ENCODE measurements at places on chromosomes 7 and 10. TPM values are rescaled to one million over a fixed set of nuclear protein-coding genes. Genes with fewer than 3 reads are reported as not detected.
A peak's percentile ranks its signal among the peaks of the same experiment; 100 is the strongest.

The FAM131B gene
- total RNA-seq = not detected

The GPR15LG gene
- total RNA-seq = not detected

The C7orf57 gene
- not detected for total RNA-seq

The FBXL13 gene
- 5.6 TPM for total RNA-seq

The GRIFIN gene
- not detected for total RNA-seq

The GRK5 gene
- total RNA-seq = 9.2 TPM

The TRIM24 gene
- 25.3 TPM for total RNA-seq

DNA sequence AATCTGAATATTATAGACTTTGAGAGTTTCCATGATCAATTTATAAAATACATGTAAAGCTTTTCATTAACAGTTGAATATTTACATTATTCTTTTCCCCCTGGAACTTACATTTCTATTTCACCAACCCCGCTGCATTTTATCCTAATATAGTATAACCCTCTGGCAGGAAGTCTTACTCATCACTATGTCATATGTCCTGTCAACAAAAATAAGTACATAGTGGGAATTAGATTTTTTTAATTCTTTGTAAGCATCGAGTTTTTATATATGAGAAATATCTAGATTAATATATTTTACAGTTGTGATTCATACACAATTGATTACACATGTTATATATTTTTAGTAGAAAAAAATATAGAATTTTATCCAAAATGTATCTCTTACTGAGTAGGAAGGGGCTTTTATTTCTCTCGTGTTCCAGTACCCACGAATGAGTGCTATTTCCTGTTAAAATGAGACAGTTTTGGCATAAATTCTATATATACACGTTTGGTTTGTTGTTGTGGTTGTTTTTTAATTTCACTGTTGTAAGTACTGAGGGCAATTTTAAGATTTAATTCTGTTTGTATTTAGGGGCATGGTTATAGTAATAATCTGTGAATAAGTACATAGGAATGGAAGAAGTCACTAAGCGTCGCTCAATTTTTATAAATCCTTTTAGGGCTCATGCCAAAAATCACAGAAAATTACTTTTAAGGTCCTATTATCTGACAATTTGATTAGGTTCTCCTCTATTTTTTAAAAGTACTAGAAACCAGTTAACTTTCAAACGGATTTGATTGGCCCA is 87.1 kb downstream of the HECW1 start:
- no peak overlapping the region for H3K4me3 ChIP-seq
- no peaks in the 10 kb centered on the region for H3K27me3 ChIP-seq
- no peaks in the 10 kb centered on the region for H3K36me3 ChIP-seq
- peaks cover 41% of the 10 kb centered on the region for H3K4me1 ChIP-seq
- no peak for DNase-seq
- no peak overlapping the region for H3K27ac ChIP-seq

DNA sequence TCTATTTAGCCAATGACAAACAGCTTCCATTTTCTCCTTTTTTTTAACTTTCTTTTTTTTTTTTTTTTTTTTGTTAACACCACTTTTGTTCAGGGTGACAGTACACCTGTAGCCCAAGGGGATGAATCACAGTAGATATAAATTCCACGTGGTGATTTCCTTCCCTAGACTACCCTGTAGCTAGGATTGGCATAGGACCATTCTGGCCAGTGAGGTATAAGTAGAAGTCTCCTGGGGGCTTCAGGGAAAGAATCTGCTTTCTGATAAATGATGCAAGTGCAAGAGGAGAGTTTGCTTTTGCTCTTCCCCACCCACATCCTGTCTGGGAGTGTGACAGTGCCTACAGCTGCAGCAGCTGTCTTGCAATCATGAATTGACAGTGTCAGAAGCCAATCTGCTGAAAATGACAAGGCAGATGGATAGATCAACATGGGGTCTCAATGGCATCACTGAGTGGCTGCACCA is 63.2 kb upstream of the TOMM7 start:
- no peak overlapping the region for H3K27ac ChIP-seq
- DNase-seq = no peak
- no peak overlapping the region for H3K4me3 ChIP-seq
- H3K27me3 ChIP-seq = no peaks in the 10 kb centered on the region
- H3K4me1 ChIP-seq = no peaks in the 10 kb centered on the region

GRCh38 chr10:89019569-89020327 is 29.1 kb downstream of the FAS start:
- no peak overlapping the region for H3K27ac ChIP-seq
- DNase-seq = no peak
- H3K36me3 ChIP-seq = peaks cover 7% of the 10 kb centered on the region
- no peaks in the 10 kb centered on the region for H3K27me3 ChIP-seq
- no peaks in the 10 kb centered on the region for H3K4me1 ChIP-seq
- no peak overlapping the region for H3K4me3 ChIP-seq

DNA sequence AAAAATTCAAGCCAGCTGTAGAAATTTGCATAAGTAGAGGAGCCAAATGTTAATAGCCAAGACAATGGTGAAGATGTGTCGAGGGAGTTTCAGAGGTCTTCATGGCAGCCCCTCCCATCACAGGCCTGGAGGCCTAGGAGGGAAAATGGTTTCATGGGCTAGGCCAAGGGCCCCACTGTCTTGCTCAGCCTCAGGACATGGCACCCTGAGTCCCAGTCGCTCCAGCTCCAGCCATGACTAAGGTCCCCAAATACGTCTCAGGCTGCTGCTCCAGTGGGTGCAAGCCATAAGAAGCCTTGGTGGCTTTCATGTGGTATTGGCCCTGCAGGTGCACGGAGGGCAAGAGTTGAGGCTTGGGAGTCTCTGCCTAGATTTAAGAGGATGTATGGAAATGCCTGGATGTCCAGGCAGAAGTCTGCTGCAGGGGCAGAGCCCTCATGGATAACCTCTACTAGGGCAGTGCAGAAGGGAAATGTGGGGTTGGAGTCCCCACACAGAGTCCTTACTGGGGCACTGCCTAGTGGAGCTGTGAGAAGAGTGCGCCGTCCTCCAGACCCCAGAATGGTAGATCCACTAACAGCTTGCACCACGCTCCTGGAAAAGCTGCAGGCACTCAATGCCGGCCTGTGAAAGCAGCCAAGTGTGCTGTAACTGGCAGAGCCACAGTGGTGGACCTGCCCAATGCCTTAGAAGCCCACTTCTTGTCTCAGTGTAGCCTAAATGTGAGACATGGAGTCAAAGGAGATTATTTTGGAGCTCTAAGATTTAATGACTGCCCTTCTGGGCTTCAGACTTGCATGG is 19.2 kb downstream of the TBATA start:
- no peaks in the 10 kb centered on the region for H3K27me3 ChIP-seq
- no peaks in the 10 kb centered on the region for H3K36me3 ChIP-seq
- H3K27ac ChIP-seq = no peak overlapping the region
- H3K4me3 ChIP-seq = no peak overlapping the region

GRCh38 chr7:370775-371118 is 80.8 kb downstream of the FOXL3 start:
- no peaks in the 10 kb centered on the region for H3K36me3 ChIP-seq
- no peak overlapping the region for H3K27ac ChIP-seq
- no peak overlapping the region for H3K4me3 ChIP-seq
- H3K4me1 ChIP-seq = no peaks in the 10 kb centered on the region

DNA sequence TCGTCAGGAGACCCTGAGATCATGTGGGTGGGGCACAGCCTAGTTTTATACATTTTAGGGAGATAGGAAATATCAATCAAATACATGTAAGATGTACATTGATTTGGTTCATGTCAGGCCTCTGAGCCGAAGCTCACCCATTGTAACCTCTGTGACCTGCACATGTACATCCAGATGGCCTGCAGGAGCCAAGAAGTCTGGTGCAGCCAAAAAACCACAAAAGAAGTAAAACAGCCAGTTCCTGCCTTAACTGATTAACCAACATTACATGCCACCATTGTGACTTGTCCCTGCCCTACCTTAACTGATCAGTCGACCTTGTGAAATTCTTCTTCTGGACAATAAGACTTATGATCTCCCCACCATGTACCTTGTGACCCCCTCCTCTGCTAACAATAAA is 16.0 kb upstream of the LRRC61 start:
- no peak for DNase-seq
- no peak overlapping the region for H3K4me3 ChIP-seq
- H3K27ac ChIP-seq = no peak overlapping the region
- no peaks in the 10 kb centered on the region for H3K4me1 ChIP-seq

- no peaks in the 10 kb centered on the region for H3K36me3 ChIP-seq
- H3K27me3 ChIP-seq = no peaks in the 10 kb centered on the region
- no peaks in the 10 kb centered on the region for H3K4me1 ChIP-seq
- H3K27ac ChIP-seq = no peak overlapping the region
- H3K4me3 ChIP-seq = no peak overlapping the region
These were observed 104.5 kb downstream of the PIP4K2A start for GRCh38 chr10:22609719-22610465.

DNA sequence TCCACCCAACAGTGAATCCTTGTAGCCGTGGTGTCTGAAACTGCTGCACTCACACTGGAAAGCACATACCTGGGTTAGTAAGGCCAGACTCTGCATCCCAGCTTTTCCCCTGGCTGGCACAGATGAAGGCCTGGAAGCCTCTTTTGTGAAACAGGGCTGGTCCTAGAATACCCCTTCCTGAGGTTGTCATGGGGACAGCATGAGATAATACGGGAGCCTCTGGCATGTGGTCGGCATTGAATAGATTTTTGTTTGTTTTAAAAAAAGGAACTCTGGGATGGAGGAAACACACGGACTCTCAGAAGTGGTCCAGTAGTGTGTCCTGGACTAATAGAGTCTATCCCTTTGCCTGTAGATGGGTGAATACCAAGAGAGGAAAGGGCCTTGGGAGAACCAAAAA is 129.7 kb downstream of the TMEM178B start:
- no peak for DNase-seq
- no peaks in the 10 kb centered on the region for H3K27me3 ChIP-seq
- no peak overlapping the region for H3K27ac ChIP-seq
- no peak overlapping the region for H3K4me3 ChIP-seq

DNA sequence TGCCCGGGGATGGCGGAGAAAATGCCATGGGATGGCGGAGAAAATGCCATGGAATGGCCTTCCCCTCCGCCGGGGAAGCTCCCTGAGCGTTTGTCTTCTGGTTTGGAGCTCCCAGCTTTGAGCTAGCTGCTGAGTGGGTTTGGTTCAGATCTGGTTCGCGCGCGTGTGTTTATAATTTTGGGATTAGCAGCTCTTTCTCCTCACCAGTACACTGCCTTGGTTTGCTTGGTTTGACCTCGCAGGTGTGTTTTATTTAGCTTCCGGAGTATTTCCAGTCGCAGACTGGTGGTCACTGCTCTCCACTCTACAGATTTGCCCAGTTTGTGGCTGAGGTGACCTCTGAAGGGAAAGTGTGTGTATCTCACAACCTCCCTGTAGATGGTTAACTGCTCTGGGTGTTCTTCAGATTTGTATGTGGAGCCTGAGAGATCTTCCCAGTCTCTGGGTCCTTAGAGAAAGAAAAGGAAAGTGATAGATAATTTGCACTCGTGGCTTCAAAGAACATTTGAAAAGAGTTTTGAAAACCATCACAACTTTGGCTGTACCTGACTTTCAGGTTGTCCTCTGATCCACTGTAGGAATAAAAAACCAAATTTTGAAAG is 597 bp downstream of the ZNF277 start:
- H3K36me3 ChIP-seq = no peaks in the 10 kb centered on the region
- DNase-seq = no peak
- peaks cover 14% of the 10 kb centered on the region for H3K4me1 ChIP-seq
- H3K4me3 ChIP-seq = peak overlapping the region; percentile 80
- H3K27ac ChIP-seq = peak overlapping the region; percentile 26

- no peaks in the 10 kb centered on the region for H3K27me3 ChIP-seq
- peaks cover 6% of the 10 kb centered on the region for H3K36me3 ChIP-seq
- DNase-seq = no peak
- H3K4me1 ChIP-seq = peaks cover 6% of the 10 kb centered on the region
These were observed 85.9 kb downstream of the TAX1BP1 start for GRCh38 chr7:27825891-27826290.

DNA sequence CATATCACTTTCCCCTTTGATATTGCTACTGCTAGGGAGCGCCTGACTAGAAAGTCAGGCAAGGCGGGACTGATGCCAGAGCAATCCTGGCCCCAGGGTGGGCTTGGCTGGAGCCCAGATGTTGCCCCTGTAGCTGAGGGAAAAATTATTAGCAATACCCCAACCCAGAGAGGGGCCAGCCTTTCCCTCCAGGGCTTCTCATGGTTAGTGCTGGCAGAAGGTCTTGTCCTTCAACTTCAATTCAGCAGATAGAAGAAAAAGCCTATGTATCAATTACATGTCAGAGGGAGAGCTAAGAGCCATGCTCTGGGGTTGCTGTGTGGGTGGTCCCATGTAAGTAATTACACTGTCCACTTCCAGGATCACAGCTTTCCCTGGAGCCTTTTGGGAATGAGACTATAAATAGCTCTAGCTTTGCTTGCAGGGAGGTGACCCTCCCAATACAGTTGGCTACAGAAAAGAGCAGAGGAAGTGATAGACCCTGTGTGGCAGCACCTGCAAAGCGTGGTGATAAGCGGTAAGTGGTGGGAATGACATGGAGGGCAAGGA is 579.1 kb downstream of the CCSER2 start:
- no peak overlapping the region for H3K4me3 ChIP-seq
- H3K36me3 ChIP-seq = no peaks in the 10 kb centered on the region
- DNase-seq = no peak
- H3K27ac ChIP-seq = no peak overlapping the region

GRCh38 chr7:50695026-50695425 is 87.7 kb downstream of the GRB10 start:
- H3K36me3 ChIP-seq = no peaks in the 10 kb centered on the region
- no peak for DNase-seq
- no peak overlapping the region for H3K4me3 ChIP-seq
- no peaks in the 10 kb centered on the region for H3K27me3 ChIP-seq

DNA sequence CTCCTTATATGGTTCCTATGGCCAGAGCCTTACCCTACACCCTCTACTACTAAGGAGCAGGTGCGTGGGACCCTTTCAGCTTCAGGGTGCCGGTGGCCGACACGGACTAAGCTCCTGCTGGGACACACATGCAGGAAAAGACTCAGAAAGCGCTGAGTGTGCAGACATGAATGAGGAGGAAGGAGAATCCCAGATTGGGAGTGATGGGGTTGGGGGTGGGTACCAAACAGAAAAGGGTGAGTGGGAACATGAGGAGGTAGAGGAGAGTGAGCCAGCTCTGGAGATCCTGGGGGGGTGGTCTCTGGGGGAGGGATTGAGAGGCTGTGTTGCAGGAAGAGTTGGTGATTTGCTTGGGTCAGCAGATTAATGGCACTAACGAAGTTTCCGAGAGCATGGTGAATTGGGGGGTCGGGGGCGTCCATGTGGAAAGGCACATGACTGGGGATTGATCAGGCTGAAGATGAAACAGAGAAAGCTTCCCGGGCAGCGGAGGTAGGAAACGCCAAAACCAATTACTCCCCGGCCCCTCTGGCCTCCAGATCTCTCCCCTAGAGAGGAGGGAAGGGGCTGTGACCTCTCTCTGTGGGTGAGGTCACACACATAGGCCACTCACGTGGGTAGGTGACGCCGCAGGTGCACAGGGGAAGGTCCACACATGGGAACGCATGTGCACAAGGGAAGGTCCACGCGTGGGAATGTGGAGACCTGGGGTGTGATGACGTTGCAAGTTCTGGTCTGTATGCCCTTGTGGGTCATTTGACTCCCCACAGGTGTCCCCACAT is 37.9 kb upstream of the SLF2 start:
- no peaks in the 10 kb centered on the region for H3K36me3 ChIP-seq
- peaks cover 9% of the 10 kb centered on the region for H3K27me3 ChIP-seq
- no peaks in the 10 kb centered on the region for H3K4me1 ChIP-seq
- DNase-seq = no peak
- H3K27ac ChIP-seq = no peak overlapping the region
- no peak overlapping the region for H3K4me3 ChIP-seq

GRCh38 chr10:69629897-69630650 is at the start of gene FAM241B:
Gene FAM241B, plus strand, starts transcription at chr10:69630247. Its CDS starts 1,497 bp downstream, at chr10:69631744.
- peaks cover 10% of the 10 kb centered on the region for H3K4me1 ChIP-seq
- no peaks in the 10 kb centered on the region for H3K27me3 ChIP-seq
- DNase-seq = peak; percentile 84
- H3K4me3 ChIP-seq = peak within 1 kb of the TSS; percentile 55
